ENCODE measurements at places on chromosomes 12 and 14. TPM values are rescaled to one million over a fixed set of nuclear protein-coding genes. Genes with fewer than 3 reads are reported as not detected.

The RNASE1 gene
- total RNA-seq, result 0.75 TPM

The NKX2-8 gene
- total RNA-seq, result not detected

The ERG28 gene
- 4.3 TPM for total RNA-seq

The KRT2 gene
- not detected for total RNA-seq
